ENCODE measurements at places on chromosomes 3 and 15.

DNA sequence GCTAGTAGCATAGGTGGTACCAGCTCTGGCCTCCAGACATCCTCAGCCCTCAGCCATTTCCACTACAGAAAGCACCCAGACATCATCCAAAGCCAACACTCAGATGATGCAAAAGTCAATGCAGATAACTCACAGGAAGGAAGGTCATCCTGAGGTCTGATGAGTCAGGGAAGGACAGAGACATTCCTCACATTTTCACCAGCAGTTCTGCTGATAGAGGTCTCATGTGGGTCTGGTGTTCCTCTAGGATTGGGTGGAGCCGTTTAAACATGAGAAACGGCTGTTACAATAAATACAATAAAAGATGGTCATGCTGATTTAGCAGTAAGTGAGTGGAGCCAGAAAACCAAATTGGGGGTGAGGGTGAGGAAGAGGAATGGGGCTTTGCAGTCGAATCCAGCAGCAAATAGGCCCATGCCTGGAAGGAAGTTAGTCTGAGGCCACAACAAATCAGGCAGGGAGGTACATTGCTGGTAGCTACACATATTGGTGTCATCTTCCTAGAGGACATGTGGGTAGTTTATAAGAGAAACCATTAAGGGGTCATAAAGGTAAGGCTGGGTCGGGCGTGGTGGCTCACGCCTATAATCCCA, 33.3 kb upstream of the FLNB start:
- no peak for DNase-seq

DNA sequence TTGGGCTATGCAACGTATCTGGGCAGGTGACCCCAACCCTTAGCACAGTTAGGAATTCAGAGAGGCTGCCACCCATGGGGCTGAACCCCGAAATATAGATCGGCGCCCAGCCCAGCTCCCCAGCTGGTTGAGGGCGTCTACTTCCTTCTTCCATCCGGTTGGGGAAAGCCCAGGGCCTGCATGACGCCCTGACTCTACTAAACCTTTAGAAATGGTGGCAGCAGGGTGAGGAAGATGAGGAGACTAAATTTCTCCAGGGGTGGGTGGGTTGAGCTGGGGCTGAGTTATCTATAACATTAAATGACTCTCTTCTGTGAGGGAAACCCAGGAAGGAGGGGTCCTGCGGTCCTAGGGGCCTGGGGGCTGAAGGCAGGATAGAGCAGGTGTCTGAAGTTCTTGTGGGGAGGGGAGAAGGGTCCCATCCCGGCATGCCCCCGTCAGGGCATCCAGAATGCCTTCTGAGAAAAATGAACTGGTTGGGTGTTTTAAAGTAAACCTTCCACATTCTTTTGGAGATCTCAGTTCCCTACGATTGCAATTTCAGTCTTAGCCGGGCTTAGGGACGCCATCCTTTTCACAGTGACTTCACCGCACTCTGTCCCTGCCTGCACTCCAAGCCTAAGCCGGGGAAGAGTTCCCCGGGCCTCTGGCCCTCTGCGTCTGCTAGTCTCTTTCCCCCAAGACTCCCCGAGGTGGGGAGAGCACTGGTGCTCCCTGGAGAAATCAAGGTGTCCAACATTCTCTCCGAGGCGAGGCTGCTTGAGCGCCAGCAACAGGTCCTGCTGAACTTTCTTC, 28.5 kb downstream of the NR2F2 start:
- DNase-seq: no peak

- no peak for DNase-seq
Measured at GRCh38 chr15:43104426-43104825, 1.4 kb downstream of the UBR1 start.

DNA sequence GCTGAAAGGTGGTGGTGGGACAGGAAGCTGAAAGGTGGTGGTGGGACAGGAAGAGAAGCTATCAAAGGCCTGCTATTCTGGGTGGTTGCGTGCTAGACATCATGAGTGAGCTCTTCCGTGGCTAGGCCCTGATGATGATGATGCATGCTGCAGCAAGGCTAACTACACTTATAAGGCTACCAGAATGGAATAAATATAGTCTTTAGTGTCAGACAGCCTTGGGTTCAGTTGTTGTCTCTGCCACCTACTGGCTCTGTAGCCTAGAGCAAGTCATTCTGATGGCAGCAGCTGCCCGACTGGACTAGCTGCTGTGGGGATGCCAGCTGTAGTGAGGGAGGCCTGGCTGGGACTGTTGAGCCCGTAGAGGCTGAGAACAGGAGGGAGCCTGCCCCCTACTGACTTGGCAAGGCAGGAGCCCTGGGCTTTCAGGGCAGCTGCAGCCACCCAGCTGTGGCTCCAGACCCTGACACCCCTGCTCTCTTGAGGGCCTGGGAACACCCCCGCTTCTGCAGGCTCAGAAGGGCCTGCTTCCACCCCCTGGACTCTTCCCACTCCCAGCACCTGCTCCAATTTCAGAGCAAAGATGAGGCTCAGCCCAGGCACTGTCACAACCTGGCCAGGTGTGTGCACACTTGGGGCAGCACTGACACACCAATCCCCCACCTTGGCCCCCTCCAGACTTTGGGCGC, 21.4 kb upstream of the ZBED2 start:
- DNase-seq: peak; percentile 60
